Stimulated activated CD4-positive, alpha-beta T cell treated with anti-CD3 and anti-CD28 coated beads, Interleukin-2, amount 100 ng/mL, for 48 hours (primary cell): ENCODE measurements at places on chromosomes 6 and 20.

- DNase-seq, result no peak
Observed at GRCh38 chr6:111792241-111792640, 81.0 kb downstream of the FYN start.

GRCh38 chr20:59434960-59435359 lies 134.5 kb downstream of the EDN3 start:
- no peak for DNase-seq

DNA sequence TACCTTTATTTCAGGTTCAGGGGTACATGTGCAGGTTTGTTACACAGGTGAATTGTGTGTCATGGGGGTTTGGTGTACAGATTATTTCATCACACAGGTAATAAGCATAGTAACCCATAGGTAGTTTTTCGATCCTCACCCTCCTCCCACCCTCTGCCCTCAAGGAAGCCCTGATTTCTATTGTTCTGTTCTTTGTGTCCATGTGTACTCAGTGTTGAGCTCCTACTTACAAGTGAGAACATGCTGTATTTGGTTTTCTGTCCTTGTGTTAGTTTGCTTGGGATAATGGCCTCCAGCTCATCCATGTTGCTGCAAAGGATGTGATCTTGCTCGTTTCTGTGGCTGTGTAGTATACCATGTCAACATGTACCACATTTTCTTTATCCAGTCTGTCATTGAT lies 66.0 kb downstream of the STK4 start:
- DNase-seq, result no peak

- DNase-seq, result no peak
Observed at GRCh38 chr6:91081452-91082067, 494.7 kb upstream of the MAP3K7 start.

GRCh38 chr6:105326833-105327770 lies 75.8 kb downstream of the PREP start:
- DNase-seq, result no peak

GRCh38 chr6:16105854-16106253 lies 23.0 kb upstream of the MYLIP start:
- no peak for DNase-seq

- no peak for DNase-seq
Observed at GRCh38 chr20:46937157-46937523, 42.5 kb downstream of the EYA2 start.

- DNase-seq, result no peak
Observed at GRCh38 chr20:57622201-57622570, 2.0 kb upstream of the ZBP1 start.

DNA sequence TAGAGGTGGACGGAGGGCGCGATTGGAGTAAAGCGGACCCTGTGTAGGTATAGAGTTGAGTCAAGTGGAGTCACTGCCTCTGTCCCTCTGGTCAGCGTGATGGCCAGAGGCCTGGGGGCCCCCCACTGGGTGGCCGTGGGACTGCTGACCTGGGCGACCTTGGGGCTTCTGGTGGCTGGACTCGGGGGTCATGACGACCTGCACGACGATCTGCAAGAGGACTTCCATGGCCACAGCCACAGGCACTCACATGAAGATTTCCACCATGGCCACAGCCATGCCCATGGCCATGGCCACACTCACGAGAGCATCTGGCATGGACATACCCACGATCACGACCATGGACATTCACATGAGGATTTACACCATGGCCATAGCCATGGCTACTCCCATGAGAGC lies 479 bp downstream of the SLC39A7 start:
- DNase-seq, result no peak

DNA sequence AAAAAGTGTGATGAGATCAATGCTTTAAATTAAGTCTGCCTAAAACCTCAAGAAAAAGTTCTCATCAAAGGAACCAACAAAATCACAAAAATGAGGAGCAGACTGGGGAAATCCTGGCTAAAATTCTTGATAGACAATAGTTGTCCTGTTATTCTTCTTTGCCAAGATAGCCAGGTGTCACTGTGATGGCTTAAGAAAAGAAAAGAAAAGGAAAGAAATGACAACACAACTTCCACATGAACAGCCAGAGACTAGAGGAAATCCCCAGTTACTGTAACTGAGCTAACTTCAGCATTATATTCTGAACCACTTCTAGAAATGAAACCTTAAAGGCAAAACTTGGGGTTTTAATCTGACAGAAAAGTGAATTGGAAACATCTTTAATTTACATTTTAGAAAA lies 129.6 kb downstream of the CD24 start:
- DNase-seq, result no peak

GRCh38 chr20:63597651-63598478 lies 23.8 kb upstream of the HELZ2 start:
- no peak for DNase-seq

DNA sequence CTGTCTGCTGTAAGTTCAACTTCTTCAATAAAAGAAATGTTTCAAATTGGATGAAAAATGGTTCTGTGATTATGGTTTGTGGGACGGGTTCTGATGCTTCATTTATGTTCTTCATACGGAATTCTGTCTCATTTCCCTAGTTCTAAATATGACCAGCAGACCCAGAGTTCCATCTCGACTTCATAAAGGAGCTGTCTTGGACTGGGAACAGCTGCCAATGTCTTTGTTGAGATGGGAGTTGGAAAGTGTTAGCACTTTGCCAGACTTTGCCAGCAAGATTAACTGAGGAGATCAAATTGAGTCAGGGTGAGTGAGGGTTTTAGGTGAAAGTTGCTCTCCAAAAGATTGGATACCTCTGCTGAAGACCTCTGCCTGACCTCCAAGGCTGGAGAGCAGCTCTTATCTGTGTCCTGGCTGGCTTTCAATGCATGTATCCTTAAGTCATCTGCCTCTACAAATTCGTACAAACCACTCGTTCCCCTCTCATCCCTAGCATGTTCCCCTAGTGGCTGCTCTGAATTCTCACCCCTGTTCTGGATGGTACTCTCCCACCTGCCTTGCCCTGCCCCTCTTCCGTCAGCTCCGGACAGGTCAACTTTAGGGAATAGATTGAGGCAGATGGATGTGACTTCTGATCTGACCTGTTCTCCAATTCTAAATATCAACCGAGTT lies at the start of gene EFCAB8:
TSS of gene EFCAB8 (plus strand) at position 223 of the 672 bp plus-strand sequence. CDS start 4,870 bp downstream, outside the sequence.
- no peak for DNase-seq

GRCh38 chr20:571754-572441 lies 28.3 kb upstream of the CSNK2A1 start:
- no peak for DNase-seq
